ENCODE measurements at places on chromosomes 2 and 18. TPM values are rescaled to one million over a fixed set of nuclear protein-coding genes. Genes with fewer than 3 reads are reported as not detected.
A peak's percentile ranks its signal among the peaks of the same experiment; 100 is the strongest.

DNA sequence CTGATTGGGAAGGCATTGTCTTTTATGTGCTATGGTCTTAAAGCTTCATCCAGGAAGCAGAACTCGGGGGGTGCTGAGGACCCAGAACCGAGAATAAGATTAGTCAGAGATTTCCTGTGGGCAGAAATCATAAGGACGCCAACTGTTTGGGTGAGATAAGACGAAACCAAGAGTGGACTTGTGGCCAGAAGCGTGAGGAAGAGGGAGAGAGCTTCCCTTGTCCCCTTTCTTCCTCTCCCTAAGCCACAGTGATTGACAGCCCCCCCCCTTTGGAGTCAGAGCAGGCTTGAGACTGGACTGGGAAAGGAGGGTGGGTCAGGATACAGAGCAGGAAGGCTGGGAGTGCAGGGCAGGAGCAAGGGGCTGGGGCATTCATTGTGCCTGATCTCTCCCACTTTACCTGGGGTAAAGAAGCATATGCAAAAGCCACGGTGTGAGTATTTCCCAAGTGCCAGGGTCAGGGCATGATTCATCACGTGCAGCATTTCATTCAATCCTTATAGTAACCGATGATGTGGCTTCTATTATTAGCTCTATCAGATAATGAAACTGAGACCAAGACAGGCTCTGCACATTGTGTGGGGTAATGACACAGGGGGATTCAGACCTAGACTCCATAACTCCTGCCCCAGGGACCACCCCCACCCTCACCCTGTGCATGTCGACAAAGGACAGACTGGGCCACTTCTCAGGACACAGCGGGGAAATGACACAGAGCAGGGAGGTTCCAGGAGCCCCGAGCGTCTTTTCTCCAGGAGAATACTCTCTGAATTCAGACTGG is 3.0 kb upstream of the IL1RN start:
- H3K27ac ChIP-seq: no peak overlapping the region
- no peaks in the 10 kb centered on the region for H3K36me3 ChIP-seq
- H3K4me1 ChIP-seq: no peaks in the 10 kb centered on the region
- H3K4me3 ChIP-seq: no peak overlapping the region
- DNase-seq: no peak

The CGREF1 gene
- 5.8 TPM for polyA plus RNA-seq

- H3K36me3 ChIP-seq: no peaks in the 10 kb centered on the region
- peak; percentile 52 for DNase-seq
- H3K4me1 ChIP-seq: no peaks in the 10 kb centered on the region
- no peak overlapping the region for H3K27ac ChIP-seq
These were observed 2786.5 kb downstream of the RPIA start for GRCh38 chr2:91477731-91478672.

The IL36B gene
- not detected for polyA plus RNA-seq

DNA sequence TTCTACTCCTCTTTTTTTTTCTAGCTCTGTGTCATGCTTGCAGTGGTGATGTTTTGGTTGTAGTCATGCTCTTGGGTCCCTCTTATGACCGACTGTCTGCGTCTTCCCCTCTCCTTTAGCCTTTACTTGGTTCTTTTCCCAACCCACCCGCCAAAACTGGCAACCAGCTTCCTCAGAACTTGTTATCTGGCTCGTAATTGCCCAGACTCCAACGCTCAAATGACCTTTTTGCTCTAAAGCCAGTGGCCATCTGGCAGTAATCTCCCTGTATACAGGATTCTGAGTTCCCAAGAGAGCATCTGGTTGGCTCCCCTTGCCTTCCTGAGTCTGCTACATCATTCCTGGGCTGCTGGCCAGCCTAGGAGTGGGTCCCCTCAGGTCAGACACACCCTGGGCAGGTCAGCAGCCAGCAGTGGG is 147.2 kb downstream of the MGAT5 start:
- peak overlapping the region; percentile 69 for H3K27ac ChIP-seq
- H3K4me3 ChIP-seq: no peak overlapping the region
- H3K4me1 ChIP-seq: peaks cover 6% of the 10 kb centered on the region
- no peaks in the 10 kb centered on the region for H3K36me3 ChIP-seq

The SLC5A6 gene
- polyA plus RNA-seq: 24.7 TPM

DNA sequence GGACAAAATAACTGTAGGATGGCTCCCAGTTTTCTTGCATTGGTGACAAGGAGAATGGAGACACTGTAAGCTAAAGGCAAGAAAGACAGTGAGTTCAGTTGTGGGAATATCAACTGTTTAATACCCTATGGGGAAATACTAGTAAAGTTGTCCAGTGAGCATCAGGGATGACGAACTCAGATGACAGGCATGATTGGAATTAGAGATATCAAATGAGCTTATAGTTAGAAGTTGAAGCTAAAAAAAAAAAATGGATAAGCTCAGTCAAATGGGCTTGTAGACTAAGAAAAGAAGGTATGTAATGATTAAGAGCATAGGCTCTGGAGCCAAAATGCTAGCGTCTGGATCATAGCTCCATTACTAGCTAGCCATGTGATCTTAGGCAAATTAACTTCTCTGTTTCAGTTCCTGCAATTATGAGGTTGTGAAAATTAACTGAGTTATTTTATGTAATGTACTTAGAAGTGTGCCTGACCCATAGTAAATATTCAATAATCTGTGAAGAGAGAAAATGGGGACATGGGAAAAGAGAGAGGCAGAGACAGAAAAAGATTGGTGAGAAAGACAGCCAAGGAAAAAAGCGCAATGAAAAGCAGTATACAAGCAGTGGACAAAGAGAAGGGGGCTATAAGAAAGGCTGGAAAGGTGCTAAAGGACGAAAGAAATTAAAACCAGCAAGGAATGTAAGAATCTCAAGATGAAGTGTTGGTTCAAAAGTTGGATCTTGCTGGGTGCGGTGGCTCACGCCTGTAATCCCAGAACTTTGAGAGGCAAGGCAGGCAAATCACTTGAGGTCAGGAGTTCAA is 95.7 kb upstream of the SLC39A10 start:
- H3K4me1 ChIP-seq: no peaks in the 10 kb centered on the region
- no peaks in the 10 kb centered on the region for H3K27me3 ChIP-seq
- H3K27ac ChIP-seq: no peak overlapping the region
- DNase-seq: no peak
- no peak overlapping the region for H3K4me3 ChIP-seq
- H3K36me3 ChIP-seq: no peaks in the 10 kb centered on the region

The GKN1 gene
- polyA plus RNA-seq: 2.3 TPM

- H3K36me3 ChIP-seq: no peaks in the 10 kb centered on the region
- DNase-seq: no peak
- H3K4me1 ChIP-seq: no peaks in the 10 kb centered on the region
- no peak overlapping the region for H3K4me3 ChIP-seq
- no peaks in the 10 kb centered on the region for H3K27me3 ChIP-seq
- no peak overlapping the region for H3K27ac ChIP-seq
These were observed 171.0 kb downstream of the AFF3 start for GRCh38 chr2:99971326-99971900.

GRCh38 chr18:75070625-75071483 is 138.1 kb downstream of the PTGR3 start:
- no peaks in the 10 kb centered on the region for H3K27me3 ChIP-seq
- H3K4me3 ChIP-seq: no peak overlapping the region
- no peaks in the 10 kb centered on the region for H3K36me3 ChIP-seq
- DNase-seq: no peak

The GAL3ST2 gene
- polyA plus RNA-seq: not detected

The FEV gene
- not detected for polyA plus RNA-seq

- no peak overlapping the region for H3K4me3 ChIP-seq
- H3K27me3 ChIP-seq: no peaks in the 10 kb centered on the region
- DNase-seq: no peak
- no peaks in the 10 kb centered on the region for H3K4me1 ChIP-seq
- no peak overlapping the region for H3K27ac ChIP-seq
- H3K36me3 ChIP-seq: no peaks in the 10 kb centered on the region
These were observed 86.3 kb downstream of the PTPN4 start for GRCh38 chr2:119846021-119846420.

DNA sequence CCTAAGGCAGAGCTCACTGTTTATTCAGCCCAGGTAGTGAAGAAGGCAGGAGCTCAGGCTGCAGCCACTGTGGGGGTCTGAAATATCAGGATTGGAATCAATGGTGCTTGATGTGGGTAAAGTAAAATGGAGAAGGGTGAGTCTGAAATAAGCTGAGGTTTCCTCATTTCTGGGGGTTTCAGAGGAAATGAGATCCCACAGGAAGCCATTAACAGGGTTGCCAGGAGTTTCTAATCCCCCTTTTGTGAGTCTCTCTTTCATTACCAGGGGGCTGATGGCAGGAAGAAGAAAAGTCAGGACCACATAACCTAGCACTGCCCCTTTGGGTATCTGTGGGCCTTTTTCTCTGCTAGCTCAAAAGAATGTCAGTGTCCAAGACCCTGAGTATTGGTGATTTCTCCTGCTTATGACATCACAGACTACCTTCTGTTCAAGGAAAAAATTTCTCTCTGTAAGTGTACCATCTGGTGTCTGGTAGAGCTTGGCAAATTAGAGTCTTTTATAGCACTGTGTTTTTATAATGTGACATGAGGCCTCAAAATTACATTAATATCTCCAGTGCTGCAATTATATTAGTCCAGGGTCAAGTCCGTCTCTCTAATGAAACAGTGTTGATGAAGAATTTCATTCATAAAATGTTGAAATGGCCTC is 56.0 kb downstream of the LBH start:
- H3K4me1 ChIP-seq: no peaks in the 10 kb centered on the region
- H3K27me3 ChIP-seq: no peaks in the 10 kb centered on the region
- DNase-seq: no peak

GRCh38 chr2:233211548-233211895 is 40.0 kb upstream of the ATG16L1 start:
- H3K4me1 ChIP-seq: no peaks in the 10 kb centered on the region
- H3K27ac ChIP-seq: no peak overlapping the region
- no peak overlapping the region for H3K4me3 ChIP-seq
- no peaks in the 10 kb centered on the region for H3K27me3 ChIP-seq
- DNase-seq: no peak
- no peaks in the 10 kb centered on the region for H3K36me3 ChIP-seq

GRCh38 chr18:8188184-8188583 is 421.1 kb upstream of the RAB12 start:
- DNase-seq: no peak
- H3K4me1 ChIP-seq: no peaks in the 10 kb centered on the region
- no peak overlapping the region for H3K4me3 ChIP-seq

The HK2 gene
- 1.1 TPM for polyA plus RNA-seq

DNA sequence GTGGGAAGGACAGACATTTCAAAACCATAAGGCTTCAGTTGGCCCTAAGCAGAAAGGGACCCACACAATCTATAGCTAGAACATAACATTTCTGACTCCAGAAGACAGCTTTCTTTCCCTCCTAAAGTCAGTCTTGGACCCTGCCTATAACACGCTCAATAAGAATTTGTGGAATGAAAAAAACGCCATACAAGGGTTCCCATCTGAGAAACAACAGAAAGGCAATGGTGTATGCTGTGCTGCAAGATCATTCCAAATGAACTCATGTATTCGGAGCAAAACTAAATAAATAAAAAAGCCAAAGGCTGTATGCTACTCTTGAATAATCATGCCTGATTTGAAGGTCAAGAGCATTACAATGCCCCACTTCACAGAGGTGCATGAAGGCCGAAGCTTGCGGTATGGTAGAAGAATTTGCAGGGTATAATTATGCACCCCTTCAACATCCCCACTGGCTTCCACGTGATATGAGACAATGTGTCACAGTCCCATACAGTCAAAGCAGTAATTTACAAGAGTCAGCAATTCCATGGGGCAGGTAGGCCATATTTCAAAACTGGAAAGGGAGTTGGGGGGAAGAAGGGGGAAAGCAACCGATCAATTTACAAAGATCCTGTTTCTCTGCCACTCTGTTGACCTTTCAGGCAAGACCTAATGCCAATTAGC is 61.4 kb upstream of the SLC14A2 start:
- H3K36me3 ChIP-seq: no peaks in the 10 kb centered on the region
- H3K4me1 ChIP-seq: no peaks in the 10 kb centered on the region
- H3K4me3 ChIP-seq: no peak overlapping the region
- no peak for DNase-seq
- no peak overlapping the region for H3K27ac ChIP-seq

The MC2R gene
- not detected for polyA plus RNA-seq

The APLF gene
- 1.3 TPM for polyA plus RNA-seq

DNA sequence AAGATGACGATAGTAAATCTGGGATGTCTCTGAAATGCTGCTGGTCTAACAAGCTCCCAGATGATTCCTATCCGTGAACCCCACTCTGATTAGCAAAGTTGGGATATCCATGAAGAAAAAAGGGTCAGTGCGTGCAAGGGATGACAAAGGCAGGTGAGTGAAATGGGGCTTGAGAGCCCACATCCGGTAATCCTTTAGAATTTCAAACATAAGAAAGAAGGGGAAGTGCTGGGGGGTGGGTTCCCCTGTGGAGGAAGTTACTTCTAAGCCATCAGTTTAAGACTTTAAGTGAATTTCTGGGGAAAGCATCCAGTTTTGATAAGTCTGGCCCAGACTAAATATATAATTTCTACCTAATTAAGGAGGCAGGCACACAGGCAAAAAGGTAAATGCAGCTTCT is 209.5 kb downstream of the DPP10 start:
- H3K4me1 ChIP-seq: no peaks in the 10 kb centered on the region
- H3K27ac ChIP-seq: no peak overlapping the region
- DNase-seq: no peak
- H3K4me3 ChIP-seq: no peak overlapping the region
- no peaks in the 10 kb centered on the region for H3K27me3 ChIP-seq

The MYO3B gene
- polyA plus RNA-seq: 0.05 TPM

DNA sequence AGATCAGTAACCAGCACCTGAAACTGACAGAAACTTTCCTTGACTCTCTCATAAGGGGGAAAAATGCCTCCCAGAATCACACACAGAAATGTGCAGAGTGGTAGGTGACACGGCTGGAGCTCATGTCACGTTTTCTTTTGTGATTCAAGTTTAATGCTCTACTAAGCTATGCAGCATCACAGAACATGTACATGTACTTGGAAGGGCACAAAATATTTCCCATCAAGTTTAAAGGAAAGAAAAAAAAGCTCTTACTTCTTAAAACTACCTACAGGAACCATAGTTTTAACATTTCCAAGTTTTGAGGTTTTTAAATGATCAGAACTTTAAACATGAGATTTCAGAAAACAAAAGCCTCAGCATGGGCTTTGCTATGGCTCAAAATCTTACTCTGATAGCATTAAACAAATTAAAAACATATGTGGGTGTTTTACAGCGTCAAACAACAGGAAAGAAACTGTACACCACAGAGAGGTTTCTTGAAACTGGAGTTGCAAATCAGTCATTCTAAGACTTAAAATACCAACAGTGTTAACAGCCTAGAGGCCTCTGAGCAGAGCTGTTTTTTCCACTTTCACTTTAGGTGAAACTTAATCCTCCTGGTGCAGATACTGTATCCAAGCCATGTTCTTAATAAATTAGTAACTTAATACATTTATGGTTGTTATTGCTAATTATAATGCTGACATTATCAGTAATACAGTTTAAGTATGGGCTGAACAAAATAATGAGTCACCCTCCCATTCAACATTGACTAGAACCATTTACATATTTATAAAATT is 30.1 kb downstream of the MBP start:
- DNase-seq: no peak
- H3K4me3 ChIP-seq: no peak overlapping the region
- no peaks in the 10 kb centered on the region for H3K27me3 ChIP-seq
- peak overlapping the region; percentile 33 for H3K27ac ChIP-seq
- H3K36me3 ChIP-seq: no peaks in the 10 kb centered on the region
- H3K4me1 ChIP-seq: peaks cover 3% of the 10 kb centered on the region

The FSIP2 gene
- polyA plus RNA-seq: not detected

GRCh38 chr18:73059280-73059679 is 191.5 kb upstream of the NETO1 start:
- no peak overlapping the region for H3K27ac ChIP-seq
- no peak for DNase-seq
- H3K27me3 ChIP-seq: no peaks in the 10 kb centered on the region
- no peaks in the 10 kb centered on the region for H3K36me3 ChIP-seq
- H3K4me3 ChIP-seq: no peak overlapping the region
